ENCODE measurements at places on chromosomes 7 and 10.

DNA sequence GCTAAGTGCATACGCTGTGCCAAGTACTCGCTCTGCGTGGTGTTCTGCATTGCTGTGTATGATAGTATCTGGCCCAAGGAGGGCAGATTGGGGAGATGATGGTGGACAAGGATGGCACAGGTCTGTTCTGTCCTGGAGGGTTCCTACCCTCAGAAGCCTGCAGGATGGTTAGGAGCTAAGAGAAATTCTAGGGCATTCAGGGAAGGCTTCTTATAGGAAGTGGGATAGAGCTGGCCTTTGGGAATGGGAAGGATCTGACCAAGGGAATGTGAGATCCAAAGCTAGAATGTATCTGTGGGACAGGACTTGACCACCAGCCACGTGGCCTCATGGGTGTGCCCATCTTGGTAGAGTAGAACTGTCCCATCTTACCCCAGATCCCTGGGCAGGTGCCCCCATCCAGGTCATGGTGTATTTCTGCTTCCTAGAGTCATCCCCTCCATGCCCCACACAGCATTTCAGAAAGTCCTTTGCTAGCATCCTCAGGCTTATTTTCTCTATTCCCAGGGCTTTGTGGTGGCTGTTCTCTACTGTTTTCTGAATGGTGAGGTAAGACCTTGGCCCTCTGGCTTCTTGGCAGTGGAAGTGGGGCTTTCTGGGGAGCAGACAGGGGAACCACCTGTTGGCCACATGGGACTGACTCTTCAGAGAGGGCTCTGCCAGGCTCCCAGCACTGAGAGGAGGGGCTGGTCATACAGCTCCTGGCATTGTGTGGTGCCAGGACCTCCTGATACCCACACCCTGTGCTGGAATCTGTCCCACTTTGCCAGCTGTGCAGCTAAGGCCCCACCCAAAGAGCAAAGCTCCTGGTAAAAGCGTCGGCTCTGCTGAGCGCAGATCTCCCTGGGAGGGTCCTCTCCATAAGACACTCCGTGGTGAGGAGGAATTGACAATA, 52.5 kb downstream of the ADCYAP1R1 start:
- no peak for DNase-seq

DNA sequence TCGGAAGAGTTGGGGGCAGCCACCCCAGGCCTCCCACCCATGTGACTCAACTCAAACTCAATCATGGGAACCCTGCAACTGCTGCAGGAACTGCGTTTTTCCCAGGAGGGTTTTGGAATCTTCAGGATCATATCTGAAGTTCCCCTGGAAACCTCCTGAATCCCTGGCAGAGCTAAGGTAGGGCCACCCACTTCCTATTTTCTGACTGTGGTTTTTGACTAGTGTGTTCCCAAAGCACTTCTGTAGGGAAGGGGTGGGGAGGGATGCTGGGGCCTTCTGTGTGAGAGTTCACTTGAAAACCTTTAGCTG, 127.6 kb upstream of the UNC5B start:
- no peak for DNase-seq

DNA sequence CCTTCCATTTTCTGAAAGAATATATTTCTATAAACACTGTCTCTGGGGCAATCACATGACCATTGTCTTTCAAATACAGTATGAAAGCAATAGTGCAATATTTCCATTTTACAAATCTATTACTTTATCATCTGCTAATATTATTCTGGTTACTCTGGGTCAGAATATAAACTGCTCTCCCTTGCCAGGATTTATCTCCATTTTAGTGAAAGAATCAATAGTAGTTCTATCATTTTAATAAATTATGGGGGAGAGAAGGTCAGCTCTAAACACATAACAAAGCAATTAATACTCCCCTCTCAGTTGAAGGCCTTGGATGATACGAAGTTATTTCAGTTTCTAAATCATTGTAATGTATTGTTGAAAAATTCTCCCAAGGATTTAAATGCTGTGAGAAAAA, 608.3 kb downstream of the MAGI2 start:
- no peak for DNase-seq

GRCh38 chr10:91909117-91909677, at the start of gene FGFBP3:
Gene FGFBP3 (minus strand): TSS chr10:91909486. CDS start chr10:91908969, 517 bp downstream.
- peak; percentile 64 for DNase-seq

DNA sequence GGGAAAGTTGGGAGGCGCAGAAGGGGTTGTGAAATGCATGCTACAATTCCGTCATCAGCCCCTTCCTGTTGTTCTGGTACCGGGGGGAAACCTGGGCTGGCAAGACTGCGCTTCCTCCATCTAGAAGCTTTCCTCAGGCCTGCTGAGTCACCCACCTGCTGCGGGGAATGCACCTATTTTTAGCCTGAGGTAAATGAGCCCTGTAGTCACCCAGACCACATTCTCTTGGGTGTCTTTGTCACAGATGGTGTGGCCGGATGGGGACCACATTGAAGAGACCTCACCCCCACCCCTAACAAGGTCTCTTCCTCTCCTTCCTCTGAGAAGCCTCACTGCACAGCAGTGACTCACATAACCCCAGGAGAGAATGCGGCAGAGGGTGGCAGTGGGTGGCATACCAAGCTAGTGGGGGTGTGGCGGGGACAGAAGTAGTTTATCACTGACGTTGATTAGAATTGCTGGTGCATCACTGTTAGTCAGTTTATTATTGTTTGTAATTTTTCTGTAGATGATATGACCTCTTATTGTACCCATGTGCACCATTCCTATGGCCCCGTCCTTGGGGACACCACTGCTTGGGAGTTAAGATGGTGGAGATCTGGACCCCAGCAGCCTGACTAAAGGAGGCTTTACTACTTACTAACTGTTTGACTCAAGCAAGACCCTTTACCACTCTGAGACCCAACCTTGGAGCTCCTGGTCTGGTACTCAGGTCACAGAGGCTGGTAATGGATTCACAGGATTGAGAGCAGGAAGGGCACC, 83.0 kb upstream of the DUSP5 start:
- DNase-seq: peak; percentile 97

- DNase-seq: no peak
Measured at GRCh38 chr7:117808910-117809705, 64.1 kb downstream of the CTTNBP2 start.

DNA sequence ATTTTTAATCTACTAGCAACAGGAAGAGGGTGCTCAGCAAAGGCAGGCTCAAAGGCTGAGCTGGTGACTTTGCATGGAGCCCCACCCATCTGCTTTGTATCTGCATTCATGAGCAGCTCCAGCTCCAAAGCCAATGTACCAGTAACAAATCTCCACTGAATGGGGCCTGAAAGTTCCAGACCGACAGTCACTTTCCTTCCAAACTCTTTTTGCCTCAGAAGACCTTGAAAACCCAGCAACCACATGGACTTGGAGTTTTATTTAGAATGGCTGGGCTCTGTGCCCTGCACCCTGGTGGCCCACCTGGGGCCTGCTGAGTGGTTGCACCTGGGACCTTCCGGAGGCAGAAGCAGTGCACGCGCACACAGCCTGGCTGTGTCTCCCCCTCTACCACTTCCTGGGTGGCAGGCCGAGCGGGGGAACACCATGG, 195.0 kb upstream of the PLXNA4 start:
- peak; percentile 46 for DNase-seq

DNA sequence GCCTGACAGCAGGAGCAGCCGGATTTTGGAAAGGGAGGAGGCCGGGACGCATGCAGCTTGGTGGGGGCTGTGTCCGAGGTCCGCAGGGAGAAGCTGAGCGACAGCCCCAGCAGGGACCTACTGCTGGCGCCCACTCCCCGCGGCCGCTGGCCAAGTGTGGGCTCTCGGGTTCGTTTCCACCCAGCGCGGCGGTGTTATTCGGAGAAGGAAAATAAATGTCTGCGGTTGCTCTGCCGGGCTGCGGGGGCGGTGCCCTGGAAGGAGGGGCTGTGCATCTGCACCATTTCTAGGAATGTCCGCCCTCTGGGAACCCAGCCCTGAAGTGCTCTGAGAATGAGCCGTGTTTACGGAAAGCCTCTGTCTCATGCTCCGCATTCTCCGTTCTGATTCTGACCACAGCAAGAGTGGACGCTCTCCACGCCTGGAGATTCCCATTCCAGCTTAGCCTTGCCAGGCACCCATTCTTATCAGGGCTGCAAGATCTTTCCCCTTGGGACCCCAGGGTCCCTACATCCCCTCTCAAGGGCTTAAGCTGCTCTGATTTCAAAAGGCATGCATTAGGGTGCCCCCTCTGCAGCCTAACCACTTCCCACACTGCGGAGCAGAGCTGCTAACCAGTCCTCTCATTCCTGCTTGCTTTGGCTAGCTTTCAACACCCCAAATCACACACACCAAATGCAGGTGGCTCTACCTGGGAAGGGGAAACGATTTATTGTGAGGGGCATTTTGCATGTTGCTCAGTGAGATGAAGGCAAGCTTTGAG, 256.6 kb upstream of the GLI3 start:
- DNase-seq: peak; percentile 40

DNA sequence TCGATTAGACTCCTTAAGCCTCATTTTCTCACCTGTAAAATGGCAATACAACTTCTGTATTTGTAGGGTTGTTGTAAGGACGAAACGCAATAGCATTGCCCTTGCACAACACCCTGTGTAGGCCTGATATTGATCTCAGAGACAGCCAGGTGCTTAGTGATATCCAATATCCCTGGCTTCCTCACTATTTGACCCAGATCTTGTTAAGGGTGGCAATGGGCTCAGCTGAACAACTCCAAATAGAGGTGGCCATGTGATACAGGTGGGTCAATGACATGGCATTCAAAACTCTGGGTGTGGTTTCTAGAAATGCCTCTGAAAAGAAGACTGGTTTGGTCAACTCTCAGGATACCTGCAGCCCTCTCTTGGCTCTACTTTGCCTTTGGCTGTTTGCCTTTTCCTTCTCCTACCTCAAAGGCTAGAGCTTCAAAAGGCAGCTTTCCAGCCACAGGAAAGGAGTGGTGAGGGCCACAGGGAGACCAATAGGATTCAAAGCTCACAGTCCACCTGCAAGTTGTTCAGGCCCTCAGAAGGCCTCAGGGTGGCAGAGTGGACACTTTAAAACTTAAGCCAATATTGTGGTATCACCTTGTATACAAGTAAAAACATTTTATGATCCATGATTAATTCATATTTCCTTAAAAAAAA, 14.9 kb upstream of the GATAD1 start:
- no peak for DNase-seq

DNA sequence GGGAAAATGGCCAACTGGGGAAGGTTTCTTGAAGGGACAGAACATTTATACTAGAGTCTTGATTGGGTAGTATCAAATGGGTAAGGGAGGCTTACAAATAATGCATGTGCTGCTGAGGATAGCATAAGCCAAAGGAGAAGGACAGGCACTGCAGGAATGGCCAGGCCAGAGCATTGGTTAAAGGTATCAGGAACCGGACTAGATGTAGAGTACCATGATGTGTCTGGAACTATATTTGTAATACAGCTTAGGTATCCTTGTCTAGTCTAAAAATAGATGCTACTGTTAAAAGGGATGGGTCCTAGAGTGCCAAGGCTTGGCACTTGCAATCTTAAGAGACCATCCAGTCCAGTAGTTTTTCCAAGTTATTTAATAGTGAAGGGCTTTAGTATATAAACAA, 20.3 kb downstream of the TMEM243 start:
- DNase-seq: no peak

DNA sequence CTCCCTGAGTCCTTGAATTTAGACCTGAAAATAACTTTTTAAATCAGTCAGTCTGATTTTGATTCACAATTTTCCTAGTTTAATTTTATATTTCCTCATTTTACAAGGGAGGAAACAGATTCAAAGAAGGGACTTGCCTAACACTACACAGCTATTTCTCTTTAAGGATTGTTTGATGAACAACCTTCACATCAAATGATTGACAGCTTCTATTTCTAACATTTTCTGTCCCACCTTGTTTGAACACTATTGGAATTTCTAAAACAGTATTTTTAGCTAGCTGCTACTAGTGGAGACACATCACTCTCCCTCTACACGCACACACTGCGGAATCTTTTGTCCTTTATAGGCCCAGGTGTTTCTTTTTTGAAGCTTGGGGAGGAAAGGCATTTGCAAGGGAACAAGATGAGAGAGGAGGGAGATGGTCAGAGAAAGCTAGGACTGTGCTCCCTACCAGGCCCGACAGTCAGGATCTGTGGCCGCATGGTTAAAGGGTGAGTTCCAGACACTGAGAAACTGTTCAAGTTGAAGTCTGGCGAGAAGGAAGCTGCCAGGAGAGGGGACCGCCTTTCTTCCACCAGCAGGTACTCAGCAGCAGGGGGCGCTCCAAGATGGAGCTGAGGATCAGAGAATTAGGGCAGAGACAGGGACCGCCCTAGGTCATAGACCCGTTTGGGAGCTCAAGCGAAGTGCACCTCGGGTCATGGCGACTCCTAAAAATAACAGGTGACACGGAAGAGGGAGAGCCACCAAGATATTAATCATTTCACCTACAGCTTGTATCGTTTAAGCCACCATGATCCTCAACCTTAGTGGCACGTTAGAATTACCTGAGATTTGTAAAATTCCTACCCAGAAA, 49.7 kb downstream of the DNAJC12 start:
- DNase-seq: peak; percentile 92

DNA sequence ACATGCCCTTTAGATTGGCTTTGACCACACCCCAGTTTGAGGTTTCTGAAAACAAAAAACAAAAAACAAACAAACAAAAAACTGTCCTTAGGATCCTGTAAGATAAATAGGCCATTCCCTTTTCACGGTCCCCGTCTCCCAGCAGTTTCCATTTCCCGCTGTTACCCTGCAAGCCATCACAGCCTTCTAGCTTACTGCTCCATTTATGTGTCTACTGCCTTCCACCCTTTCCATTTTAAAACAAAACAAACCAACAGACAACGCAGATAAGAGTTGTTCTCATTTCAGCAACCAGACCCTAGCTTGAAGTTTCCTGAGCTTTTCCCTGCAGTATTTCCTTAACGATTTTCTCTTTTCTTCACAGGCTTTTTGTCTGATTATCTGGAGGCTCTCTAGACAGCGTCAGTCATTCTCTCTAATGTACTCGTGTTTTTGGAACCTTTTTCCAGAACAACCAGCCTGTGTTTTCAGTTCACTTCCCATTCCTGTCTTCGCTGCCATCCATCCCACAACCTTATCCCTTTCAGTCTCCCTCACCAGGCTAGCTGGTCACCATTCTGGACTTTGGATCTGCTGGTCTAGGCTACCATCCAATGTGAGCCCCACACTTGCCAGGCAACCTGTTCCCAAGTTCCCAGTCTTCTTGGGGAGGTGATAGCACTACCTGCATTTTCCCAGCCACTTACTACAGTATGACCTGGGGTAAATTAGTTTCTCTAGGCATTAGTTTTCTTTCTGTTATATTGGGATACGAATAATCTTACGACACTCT, 317.3 kb upstream of the FZD1 start:
- no peak for DNase-seq

DNA sequence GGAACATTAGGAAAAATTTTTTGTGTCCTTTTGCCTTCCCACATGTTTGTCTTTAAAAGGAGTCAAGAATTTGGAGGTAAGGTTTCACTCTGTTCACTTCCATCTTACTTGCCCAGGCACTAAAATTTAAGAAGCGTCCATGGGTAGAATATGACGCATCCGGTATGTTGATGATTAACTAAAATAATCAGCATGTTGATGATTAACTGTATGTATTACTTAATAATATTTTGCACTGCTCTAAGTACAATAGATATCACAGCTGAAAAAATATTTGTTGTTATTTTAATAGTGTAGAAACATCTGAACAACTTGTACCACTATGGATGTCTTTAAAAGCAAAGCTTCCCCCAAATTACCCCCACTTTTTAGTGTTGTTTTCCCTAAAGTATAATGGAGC, 11.5 kb downstream of the ANKRD22 start:
- DNase-seq: no peak
